ENCODE measurements at places on chromosomes 11 and 22. TPM values are rescaled to one million over a fixed set of nuclear protein-coding genes. Genes with fewer than 3 reads are reported as not detected.

DNA sequence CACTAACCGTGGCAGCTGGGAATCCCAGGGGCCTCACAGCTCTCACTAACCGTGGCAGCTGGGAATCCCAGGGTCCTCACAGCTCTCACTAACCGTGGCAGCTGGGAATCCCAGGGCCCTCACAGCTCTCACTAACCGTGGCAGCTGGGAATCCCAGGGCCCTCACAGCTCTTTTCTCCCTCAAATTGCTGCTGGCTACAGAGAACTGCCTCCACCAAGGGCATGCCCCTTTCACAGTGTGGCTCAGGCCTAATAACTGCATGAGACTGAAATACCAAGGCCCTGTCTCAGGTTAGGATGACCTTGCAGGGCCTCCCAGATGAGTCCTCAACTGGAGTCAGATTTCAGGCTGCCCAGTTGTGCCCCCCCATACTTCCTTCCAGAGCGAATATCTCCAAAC is 35.1 kb upstream of the GGTLC2 start:
- no peaks in the 10 kb centered on the region for H3K4me1 ChIP-seq
- H3K27ac ChIP-seq: no peak overlapping the region
- DNase-seq: no peak

GRCh38 chr22:39938509-39939111 is 21.6 kb upstream of the TMA7B start:
- no peaks in the 10 kb centered on the region for H3K4me1 ChIP-seq
- H3K4me3 ChIP-seq: no peak overlapping the region
- H3K27ac ChIP-seq: no peak overlapping the region
- H3K36me3 ChIP-seq: no peaks in the 10 kb centered on the region
- no peak for DNase-seq

- H3K27ac ChIP-seq: peak overlapping the region; percentile 97
- peaks cover 56% of the 10 kb centered on the region for H3K4me1 ChIP-seq
- H3K27me3 ChIP-seq: no peaks in the 10 kb centered on the region
- DNase-seq: no peak
Measured at GRCh38 chr11:73312851-73313327, 4.8 kb downstream of the ARHGEF17 start.

The MS4A3 gene
- total RNA-seq: not detected

DNA sequence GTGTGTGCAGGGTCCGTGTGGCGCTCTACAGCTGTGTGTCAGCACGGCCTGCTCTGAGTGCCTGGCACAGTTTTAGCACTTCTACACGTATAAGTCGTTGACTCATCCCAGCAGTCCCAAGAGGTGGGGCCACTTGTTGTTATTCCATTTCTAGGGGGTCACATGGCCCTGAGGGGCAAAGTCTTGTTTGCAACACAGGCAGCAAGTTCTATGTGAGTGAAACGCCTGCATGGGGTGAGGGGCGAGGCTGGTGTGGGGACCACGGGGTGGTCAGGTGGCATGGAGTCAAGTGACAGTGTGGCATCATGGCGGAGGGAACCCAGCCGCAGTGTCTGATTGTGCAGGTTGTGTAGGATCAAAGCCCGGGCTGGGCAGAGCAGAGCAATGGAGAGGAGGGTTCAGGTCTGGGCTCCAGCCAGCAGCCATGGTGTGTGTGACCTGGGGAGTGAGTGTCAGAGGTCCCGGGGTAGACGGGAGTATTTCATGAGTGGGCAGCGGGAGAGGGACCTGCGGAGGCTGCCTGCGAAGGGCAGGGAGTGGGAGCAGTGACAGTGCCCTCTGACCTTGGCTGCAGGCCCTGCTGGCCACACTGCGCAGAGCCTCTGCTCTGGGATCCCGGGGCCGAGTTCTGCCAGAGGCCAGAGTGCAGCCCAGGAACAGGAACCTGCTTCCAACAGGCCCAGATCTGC is 27.9 kb downstream of the SHANK3 start:
- no peaks in the 10 kb centered on the region for H3K27me3 ChIP-seq
- H3K27ac ChIP-seq: no peak overlapping the region
- no peak for DNase-seq
- no peaks in the 10 kb centered on the region for H3K36me3 ChIP-seq
- peaks cover 6% of the 10 kb centered on the region for H3K4me1 ChIP-seq

The BTBD18 gene
- not detected for total RNA-seq

DNA sequence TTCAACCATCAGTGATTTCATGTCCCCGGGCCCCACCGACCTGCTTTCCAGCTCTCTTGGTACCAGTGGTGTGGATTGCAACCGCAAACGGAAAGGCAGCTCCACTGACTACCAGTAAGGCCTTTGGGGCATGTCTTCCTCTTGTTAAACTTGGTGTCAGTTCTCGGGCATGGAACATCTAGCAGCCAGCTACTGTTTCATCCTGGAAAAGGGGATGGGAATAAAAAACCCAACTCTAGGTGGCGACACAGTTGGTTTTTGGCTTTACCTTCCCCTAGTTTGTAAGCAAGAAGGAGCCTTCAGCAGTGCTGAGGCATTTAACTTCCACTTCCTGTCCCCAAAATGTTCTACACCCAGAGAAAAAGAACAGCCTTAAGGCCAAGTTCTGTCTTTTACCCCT is 76.7 kb downstream of the BMAL1 start:
- H3K4me3 ChIP-seq: no peak overlapping the region
- no peaks in the 10 kb centered on the region for H3K27me3 ChIP-seq
- DNase-seq: peak; percentile 37
- no peaks in the 10 kb centered on the region for H3K36me3 ChIP-seq
- H3K4me1 ChIP-seq: no peaks in the 10 kb centered on the region
- no peak overlapping the region for H3K27ac ChIP-seq

GRCh38 chr22:36432592-36433317 is 45.0 kb upstream of the MYH9 start:
- H3K27me3 ChIP-seq: no peaks in the 10 kb centered on the region
- peak; percentile 33 for DNase-seq

- peaks cover 9% of the 10 kb centered on the region for H3K4me1 ChIP-seq
- no peak overlapping the region for H3K27ac ChIP-seq
- DNase-seq: no peak
- H3K4me3 ChIP-seq: no peak overlapping the region
Measured at GRCh38 chr11:19079643-19080440, 19.3 kb upstream of the MRGPRX2 start.

DNA sequence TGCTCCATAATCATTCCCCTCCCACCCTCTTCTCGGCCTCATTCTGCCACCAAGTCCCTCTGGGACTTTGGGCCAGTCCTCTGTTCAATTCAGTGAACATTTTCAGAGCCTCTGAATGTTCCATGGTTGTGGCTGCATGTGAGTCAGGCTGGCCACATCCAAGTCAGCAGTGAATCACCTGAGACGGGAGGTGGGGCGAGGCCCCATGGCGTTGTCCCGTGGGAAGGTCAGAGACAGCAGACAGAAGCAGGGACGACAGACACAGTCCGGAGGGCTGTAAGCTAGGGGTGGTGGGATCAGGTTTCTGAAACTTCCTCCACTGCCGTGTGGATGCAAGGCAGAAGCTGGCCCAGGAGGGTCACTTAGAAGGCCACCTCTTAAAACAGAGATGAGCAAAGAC is 324.8 kb downstream of the MN1 start:
- H3K27me3 ChIP-seq: peaks cover 3% of the 10 kb centered on the region
- DNase-seq: peak; percentile 28
- no peak overlapping the region for H3K27ac ChIP-seq
- no peak overlapping the region for H3K4me3 ChIP-seq
- peaks cover 16% of the 10 kb centered on the region for H3K4me1 ChIP-seq

The MS4A10 gene
- total RNA-seq: not detected

- peaks cover 35% of the 10 kb centered on the region for H3K4me1 ChIP-seq
- DNase-seq: no peak
- no peaks in the 10 kb centered on the region for H3K36me3 ChIP-seq
- H3K27me3 ChIP-seq: no peaks in the 10 kb centered on the region
Measured at GRCh38 chr22:28883657-28883916, 215 bp downstream of the ZNRF3 start.

- DNase-seq: peak; percentile 76
- H3K36me3 ChIP-seq: peaks cover 9% of the 10 kb centered on the region
- H3K4me3 ChIP-seq: no peak overlapping the region
Measured at GRCh38 chr22:30922151-30922611, 46.4 kb downstream of the MORC2 start.

The E2F8 gene
- 5.2 TPM for total RNA-seq

DNA sequence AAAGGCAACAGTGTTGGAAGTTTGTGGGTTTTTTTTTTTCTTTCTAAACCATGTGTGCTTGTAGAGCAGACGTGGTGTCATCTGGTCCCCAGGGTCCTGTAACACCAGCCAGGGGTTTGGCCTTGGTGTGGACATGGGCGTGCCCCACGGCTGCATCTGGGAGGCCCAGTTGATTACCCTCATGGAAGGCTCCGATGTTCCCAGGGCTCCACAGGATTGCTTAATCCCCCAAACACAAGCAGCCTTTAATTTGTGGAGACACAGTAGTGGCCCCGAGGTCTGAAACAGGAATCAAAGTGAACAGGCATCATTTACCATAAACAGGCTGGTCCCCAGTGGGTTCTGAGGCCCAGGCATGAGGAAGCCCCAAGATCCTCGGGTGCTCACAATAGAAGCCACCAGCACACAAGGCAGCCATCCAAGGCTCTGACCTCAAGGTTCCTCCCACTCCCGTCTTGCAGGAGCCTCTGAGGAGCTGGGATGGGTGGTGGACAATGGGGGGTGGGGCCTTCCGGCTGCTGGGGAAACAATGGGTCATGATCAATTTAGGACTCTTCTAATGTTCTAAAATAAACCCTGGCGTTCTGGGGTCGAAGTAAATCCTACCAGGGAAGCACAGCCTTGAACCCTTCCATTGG is 115.0 kb upstream of the CD82 start:
- H3K27ac ChIP-seq: no peak overlapping the region
- peaks cover 10% of the 10 kb centered on the region for H3K4me1 ChIP-seq
- no peak overlapping the region for H3K4me3 ChIP-seq
- no peaks in the 10 kb centered on the region for H3K27me3 ChIP-seq

The AP1B1 gene
- 80.7 TPM for total RNA-seq

DNA sequence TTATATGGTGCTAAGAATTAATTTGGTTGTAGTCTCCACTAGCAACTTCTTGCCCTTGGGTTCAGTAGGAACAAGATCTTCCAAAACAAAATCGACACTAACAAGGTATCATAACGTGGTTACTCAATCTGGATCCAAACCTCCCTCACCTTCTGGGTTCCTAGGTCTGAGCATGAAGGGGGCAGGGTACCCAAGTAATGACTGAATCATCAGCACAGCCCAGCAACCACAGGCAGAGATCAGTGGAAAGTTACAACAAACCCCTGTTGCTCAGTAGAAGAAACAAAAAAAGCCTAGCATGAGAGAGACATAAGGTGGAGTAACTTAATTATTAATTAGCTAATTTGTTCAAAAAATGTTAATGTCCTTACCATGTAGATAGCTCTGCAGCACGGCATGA is 221.4 kb downstream of the BLID start:
- no peaks in the 10 kb centered on the region for H3K27me3 ChIP-seq
- H3K4me1 ChIP-seq: peaks cover 6% of the 10 kb centered on the region
- no peak overlapping the region for H3K4me3 ChIP-seq
- no peak overlapping the region for H3K27ac ChIP-seq
- H3K36me3 ChIP-seq: no peaks in the 10 kb centered on the region
- DNase-seq: no peak
